NCI-H510A treated with DMSO at 0.1 percent for 48 hours (cell line): ENCODE measurements at places on chromosomes 12 and 14.

- no peak for DNase-seq
These were observed 5.0 kb downstream of the HNRNPC start for GRCh38 chr14:21264025-21264801.

GRCh38 chr14:30267141-30267540 is 291.8 kb upstream of the G2E3 start:
- DNase-seq = no peak

- no peak for DNase-seq
These were observed 36.0 kb upstream of the COCH start for GRCh38 chr14:30838351-30838750.

- peak; percentile 32 for DNase-seq
These were observed 123.5 kb downstream of the CAPZA3 start for GRCh38 chr12:18861287-18861858.

- DNase-seq = no peak
These were observed 36.7 kb upstream of the C14orf132 start for GRCh38 chr14:96002498-96002884.

DNA sequence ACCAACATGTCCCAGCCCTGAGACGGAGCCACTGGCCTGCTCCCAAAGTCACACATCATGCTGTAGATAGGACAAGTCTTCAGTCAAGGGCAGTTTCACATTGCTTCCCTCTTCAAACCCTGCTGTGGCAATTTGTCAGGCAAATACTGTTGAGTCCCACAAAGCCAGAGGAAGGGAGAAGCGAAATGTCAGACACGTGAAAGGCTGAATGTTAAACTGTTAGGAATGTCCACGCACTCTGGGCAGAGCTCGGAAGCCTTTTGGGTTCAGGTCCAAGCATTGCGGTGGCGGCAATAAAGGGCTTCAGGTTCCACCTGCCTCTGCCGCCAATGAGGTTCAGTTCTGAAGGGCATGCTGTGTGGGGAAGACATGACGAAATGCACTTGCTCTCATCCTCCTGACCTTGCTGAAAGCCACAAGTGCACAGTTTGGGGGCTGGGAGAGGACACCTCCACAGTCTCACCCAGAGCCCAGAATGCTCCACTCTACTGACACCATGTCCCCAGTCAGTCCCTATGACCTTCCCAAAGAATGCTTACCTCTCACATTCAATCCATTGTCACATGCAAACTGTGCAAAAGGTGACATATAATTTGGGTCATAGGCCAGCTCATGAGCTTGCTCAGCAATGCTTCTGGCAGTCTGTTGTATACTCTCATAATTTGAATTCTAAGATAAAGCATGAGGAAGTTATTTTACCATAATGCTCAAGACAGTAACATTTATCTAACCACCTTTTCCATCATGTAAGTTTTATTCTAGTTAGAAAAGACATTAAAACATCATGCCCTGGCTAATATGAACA is 35.7 kb downstream of the RAD9B start:
- DNase-seq = no peak

DNA sequence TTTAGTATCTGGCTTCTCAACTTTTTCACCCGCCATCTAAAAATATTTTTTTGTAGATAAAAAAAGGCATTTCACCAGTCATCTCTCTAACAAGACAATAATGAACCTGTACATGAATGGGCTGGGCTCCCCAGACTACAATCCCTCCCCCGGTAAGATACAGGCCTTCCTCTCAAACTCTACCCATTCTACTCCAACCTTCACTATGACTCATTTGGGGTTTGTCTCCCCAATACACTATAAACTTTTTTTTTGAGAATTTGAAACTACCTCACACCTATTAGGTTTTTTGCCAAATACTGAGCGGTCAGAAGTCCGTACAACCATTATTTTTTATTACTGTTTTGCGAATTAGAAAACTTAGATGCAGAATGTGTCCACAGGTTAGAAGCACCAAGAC is 784 bp downstream of the RPL6 start:
- no peak for DNase-seq

DNA sequence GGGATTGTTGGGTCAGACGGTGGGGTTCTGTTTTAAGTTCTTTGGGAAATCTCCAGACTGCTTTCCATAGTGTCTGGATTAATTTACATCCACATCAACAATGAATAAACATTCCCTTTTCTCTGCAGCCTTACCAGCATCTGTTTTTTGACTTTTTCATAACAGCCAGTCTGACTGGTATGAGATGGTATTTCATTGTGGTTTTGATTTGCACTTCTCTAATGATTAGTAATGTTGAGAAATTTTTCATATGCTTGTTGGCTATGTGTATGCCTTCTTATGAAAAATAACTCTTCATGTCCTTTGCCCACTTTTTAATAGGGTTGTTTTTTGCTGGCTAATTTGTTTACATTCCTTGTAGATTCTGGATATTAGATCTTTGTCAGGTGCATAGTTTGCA is 140.8 kb upstream of the CNTN1 start:
- no peak for DNase-seq

GRCh38 chr12:99392091-99392850 is 255.3 kb upstream of the GARIN6 start:
- no peak for DNase-seq

- no peak for DNase-seq
These were observed 309.8 kb upstream of the TMEM132C start for GRCh38 chr12:127957001-127957660.

- no peak for DNase-seq
These were observed 2.3 kb downstream of the SLC48A1 start for GRCh38 chr12:47775100-47775911.

- DNase-seq = peak; percentile 38
These were observed 875 bp downstream of the IRAK3 start for GRCh38 chr12:66189889-66190288.

- DNase-seq = no peak
These were observed 4.6 kb downstream of the SMUG1 start for GRCh38 chr12:54184024-54184805.

DNA sequence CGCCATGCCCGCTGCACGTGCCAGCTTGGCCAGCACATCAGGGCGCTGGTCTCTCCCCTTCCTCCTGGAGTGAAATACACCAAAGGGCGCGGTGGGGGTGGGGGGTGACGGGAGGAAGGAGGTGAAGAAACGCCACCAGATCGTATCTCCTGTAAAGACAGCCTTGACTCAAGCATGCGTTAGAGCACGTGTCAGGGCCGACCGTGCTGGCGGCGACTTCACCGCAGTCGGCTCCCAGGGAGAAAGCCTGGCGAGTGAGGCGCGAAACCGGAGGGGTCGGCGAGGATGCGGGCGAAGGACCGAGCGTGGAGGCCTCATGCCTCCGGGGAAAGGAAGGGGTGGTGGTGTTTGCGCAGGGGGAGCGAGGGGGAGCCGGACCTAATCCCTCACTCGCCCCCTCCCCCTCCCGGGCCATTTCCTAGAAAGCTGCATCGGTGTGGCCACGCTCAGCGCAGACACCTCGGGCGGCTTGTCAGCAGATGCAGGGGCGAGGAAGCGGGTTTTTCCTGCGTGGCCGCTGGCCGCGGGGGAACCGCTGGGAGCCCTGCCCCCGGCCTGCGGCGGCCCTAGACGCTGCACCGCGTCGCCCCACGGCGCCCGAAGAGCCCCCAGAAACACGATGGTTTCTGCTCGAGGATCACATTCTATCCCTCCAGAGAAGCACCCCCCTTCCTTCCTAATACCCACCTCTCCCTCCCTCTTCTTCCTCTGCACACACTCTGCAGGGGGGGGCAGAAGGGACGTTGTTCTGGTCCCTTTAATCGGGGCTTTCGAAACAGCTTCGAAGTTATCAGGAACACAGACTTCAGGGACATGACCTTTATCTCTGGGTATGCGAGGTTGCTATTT is 914 bp upstream of the CCND2 start:
- no peak for DNase-seq

- DNase-seq = peak; percentile 79
These were observed 120.7 kb downstream of the AACS start for GRCh38 chr12:125185740-125186470.

- peak; percentile 4 for DNase-seq
These were observed 663 bp downstream of the PTGER2 start for GRCh38 chr14:52314595-52315354.

DNA sequence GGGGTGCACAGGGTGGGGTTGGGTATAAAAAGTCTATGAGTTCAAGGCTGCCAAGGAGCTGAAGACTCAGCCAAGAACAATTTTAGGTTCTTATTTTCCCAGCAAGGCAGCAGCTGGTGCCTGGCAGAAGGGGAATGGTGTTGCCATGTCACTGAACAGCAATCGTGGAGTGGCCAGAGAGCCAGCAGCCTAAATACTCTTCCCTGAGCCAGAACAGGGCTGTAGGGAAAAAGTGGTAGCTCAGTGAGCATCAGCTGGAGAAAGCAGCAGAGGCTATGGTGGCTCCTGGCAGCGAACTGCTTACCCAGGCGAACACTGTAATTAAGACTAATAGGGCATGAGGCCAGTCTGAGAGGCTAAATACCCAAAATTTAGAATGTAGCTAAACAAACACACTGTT is 334.9 kb downstream of the RMST start:
- no peak for DNase-seq

GRCh38 chr12:49094160-49094974 is at the start of gene DHH:
TSS of gene DHH (minus strand) at chr12:49094801. CDS start at chr12:49094512, 289 bp downstream.
- peak; percentile 35 for DNase-seq

DNA sequence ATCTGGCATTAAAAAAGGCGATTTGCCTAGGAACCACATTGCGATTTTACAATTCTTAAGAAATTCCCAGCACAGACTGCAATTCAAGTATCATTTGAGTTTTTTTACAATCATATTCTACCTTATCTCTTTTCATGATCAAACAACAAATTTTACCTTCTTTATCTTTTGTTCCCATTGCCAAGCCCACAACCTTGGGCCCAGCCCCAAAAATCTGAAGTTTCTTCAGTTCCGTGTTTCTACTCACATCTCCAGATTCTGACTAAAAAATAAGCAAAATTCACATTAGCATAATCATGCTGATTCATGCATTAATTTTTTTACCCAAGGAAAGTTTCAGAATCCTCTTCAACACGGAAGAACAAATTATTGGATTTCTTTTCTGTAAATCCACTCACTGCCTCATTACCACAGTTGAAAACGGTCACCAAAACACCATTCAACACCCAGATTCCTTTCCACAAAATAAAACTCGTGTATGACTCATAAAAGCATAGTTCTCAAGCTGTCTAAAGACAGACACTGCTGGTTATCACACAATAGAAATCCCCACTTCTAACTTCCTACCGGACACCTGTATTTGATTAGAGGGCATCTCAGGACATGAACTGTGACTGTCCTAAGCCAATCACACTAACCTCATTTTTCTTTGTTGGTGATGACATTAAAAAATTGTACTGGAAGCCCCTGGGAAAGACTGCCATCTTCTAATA is 32.7 kb downstream of the KDM5A start:
- DNase-seq = no peak
